ENCODE measurements at places on chromosomes 16 and 17. TPM values are rescaled to one million over a fixed set of nuclear protein-coding genes. Genes with fewer than 3 reads are reported as not detected.

CA5A gene
- total RNA-seq, result not detected

- no peak for DNase-seq
Observed at GRCh38 chr17:8839410-8839935, 28.0 kb downstream of the PIK3R6 start.

ZNF205 gene
- 5.0 TPM for total RNA-seq

C17orf113 gene
- not detected for total RNA-seq

GRCh38 chr16:55565086-55565485 is 1.4 kb upstream of the CAPNS2 start:
- DNase-seq, result no peak

DNA sequence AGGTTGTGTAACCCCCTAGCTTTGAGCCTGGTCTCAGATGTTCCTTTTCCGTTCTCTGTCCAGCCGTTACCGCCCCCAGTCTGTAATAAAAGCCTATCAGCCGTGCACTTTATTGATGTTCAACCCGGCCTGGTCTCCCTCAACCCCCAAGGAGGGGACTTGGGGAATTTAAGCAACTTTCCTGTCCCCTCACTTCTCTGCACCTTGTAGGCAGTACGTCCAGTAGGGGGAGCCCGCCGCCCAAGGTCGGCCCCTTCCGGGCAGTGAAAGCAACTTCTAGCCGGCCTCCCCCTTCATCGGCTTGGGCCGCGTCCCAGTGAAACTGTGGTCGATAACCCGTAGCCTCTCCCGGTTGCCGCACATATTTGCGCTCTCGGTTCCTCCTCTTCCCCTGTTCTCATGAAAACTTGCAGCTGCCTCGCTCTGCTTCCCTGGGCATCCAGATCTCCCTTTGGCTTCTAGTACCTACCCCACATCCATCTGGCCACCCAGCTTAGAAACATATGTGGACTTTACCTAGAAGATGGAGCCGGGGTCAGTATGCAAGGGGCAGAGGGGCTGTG is 7.9 kb downstream of the PNPO start:
- peak; percentile 84 for DNase-seq

- no peak for DNase-seq
Observed at GRCh38 chr16:5041600-5042133, 7.9 kb upstream of the NAGPA start.

DNA sequence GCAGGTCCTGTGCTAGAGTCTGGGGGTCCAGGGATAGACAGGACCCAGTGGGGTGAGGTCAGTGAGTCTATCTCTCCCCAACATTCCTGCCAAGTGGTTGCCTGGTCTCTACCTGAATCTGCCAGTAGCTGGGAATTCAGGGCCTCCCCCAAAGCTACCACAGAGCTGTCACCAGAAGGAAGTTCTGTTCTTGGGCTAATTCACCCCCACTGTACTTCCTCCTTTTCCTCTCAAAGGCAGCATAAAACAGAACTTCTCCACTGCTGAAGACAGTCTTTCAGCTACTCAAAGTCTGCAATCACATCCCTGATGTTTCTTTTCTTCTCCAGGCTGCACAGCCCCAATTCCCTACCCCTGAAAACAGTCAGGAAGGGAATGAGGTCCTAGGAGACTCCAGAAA is 8.7 kb downstream of the CAMTA2 start:
- no peak for DNase-seq

- no peak for DNase-seq
Observed at GRCh38 chr17:2092253-2092652, 37.4 kb downstream of the HIC1 start.

- no peak for DNase-seq
Observed at GRCh38 chr17:29867643-29868181, 62.3 kb downstream of the SSH2 start.

DNA sequence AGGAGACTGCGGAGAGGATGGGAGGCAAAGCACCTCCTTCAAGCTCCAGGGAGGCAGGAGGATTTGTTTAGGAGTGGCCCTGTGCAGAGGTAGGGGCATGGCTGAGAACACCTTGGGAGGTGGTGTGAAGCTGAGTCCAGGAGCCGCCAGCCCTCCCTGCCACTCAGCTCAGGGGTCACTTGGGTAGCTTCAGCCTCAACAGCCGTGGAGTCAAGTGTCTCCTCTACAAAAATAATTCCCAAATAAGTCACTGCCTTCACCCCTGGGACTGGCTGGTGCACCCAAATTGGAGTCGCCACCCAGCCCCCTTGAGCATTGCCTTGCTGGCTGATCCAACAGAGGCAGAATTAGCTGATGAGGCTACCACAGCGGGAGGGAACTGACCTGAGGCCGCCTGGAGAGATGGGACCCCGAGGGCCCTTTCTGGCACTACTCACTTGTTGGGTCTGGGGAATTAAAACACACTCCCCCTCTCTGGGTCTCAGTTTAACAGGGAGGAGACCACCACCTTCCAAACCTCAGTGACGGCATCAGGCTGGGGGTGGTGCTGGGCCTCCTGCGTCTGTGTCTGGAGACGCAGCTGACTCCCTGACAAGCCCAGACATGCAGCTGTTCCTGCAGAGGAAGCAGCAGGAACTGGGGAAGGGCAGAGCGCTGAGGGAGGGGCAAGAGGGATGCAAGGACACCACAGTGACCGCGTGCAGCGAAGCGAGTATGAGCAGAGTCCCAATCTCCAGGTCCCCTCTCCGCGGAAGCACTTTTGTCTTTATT is 87.9 kb upstream of the TOB1 start:
- no peak for DNase-seq

DNA sequence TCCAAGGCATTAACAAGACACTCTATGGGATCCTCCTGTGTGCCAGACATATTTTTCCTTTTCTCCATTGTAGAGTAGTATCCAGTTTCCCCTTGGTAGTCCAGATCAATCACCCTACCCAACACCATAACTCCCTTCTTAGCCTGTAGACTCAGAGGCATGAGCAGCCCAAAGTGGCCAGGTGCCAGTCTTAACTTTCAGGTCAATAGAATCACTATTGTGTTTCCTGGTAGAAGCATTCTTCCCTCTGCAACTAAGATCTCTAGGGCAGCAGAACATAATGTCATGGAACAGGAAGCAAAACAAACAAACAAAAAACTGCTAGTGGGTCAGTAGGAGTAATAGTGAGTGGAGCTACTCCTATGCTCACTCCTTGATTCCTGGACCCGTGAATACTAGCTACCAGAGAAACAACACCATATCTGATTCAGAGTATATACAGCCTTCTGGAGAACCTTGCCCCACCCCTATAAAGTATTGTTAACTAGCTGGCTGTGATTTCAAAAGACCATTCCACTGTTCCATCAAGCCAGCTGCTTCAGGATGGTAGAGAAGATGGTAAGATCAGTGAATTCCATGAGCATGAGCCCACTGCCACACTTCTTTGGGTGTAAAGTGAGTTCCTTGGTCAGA is 11.2 kb upstream of the CLEC19A start:
- DNase-seq, result no peak

- DNase-seq, result no peak
Observed at GRCh38 chr17:57707892-57708291, 37.2 kb downstream of the CCDC182 start.

DNA sequence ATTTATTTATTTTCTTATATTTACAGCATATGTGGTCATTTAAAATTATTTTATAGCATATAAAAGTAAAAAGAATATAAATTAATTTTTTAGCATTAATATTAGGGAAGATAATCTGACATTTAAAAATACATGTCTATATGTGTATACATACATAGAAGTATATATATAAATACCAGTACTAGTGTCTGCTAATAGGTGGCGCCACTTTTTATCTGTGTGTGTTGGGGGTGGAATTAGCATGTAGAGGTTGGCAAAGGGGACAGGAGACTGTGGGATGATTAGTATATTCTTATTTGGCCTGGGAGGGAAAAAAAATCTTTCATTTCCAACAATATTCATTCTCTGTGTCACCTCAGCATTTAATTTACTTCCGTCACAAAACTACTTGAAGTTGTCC is 359.1 kb downstream of the WWOX start:
- no peak for DNase-seq

- DNase-seq, result no peak
Observed at GRCh38 chr16:86335266-86336172, 174.8 kb upstream of the FOXF1 start.

CBFA2T3 gene
- 8.7 TPM for total RNA-seq

GRCh38 chr16:86732621-86733295 is 154.4 kb downstream of the FOXL1 start:
- DNase-seq, result no peak

- DNase-seq, result no peak
Observed at GRCh38 chr17:79223953-79224352, 149.3 kb downstream of the ENGASE start.

- DNase-seq, result peak; percentile 80
Observed at GRCh38 chr17:49223517-49224197, 6.9 kb downstream of the PHOSPHO1 start.

CACNG5 gene
- not detected for total RNA-seq

DNA sequence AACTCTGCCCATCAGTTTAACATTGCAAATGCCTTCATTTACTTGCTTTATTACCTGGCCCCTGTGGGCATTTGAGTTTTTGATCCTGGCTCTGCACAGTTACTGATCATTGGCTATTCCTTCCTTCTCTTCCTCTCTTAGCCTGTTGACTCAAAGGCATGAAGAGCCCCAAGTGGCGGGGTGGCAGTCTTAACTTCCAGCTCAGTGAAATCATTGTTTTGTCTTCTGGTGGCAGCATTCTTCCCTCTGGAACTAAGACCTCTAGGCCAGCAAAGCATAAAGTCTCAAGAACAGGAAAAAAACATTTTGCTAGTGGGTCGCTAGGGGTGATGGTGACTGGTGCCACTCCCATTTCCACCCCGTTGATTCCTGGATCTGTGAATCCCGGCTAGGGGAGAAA is 52.3 kb upstream of the MRTFB start:
- DNase-seq, result no peak

DNA sequence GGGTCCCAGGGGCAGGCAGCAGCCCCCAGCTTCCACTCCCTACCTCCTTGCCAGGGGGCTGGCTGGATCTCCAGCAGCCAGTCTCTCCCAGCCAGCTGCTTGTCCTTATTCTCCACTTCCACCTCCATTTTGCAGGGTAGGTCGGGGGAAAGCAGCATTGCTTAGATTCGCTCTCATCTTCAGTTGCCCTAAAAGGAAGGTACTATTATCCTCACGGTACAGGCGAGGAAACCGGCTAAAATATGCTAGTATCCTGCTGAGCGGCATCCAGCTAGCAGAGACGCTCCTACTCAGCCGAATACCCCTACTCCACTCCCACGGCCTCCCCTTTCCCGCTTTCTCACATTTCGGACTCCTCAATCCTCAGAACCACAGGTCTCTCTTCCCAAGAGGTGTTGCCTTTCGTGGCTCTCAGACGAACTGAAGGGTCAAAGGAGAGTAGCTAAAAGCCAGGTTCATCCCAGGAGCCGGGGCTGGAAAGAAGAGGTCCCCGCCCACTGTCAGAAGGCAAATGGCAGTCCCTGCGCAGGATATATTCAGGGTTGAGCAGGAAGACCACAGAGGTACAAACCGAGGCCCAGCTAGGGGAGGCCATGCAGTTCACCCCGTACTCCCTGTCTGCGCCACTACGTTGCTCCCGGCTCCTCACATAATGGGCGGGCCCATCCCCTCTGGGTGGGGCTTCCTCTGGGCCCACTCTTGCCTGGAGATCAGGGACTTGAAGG is 1.7 kb upstream of the RAB11FIP4 start:
- no peak for DNase-seq

GRCh38 chr17:41054025-41054424 is 1.0 kb downstream of the KRTAP2-2 start:
- no peak for DNase-seq

GRCh38 chr16:46826631-46827030 is 4.3 kb downstream of the C16orf87 start:
- no peak for DNase-seq

GRCh38 chr17:61583242-61583641 is 7.8 kb downstream of the NACA2 start:
- DNase-seq, result no peak

DNA sequence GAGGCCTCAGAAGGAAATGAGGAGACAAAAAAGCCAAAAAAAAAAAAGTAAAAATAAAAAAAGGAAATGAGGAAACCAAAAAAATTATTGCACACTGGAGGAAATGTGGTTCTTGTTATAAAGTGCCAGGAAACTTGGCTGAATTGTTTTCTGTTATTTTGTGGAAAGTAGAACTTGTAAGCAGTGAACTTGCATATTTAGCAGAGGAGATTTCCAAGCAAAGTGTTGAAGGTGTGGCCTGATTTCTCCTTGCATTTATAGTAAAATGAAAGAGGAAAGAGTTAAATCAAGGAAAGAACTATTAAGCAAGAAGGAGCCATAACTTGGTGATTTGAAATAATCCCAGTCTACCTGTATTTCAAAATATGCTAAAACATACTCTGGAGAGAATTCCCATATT is 34.1 kb upstream of the CPPED1 start:
- DNase-seq, result no peak

DNA sequence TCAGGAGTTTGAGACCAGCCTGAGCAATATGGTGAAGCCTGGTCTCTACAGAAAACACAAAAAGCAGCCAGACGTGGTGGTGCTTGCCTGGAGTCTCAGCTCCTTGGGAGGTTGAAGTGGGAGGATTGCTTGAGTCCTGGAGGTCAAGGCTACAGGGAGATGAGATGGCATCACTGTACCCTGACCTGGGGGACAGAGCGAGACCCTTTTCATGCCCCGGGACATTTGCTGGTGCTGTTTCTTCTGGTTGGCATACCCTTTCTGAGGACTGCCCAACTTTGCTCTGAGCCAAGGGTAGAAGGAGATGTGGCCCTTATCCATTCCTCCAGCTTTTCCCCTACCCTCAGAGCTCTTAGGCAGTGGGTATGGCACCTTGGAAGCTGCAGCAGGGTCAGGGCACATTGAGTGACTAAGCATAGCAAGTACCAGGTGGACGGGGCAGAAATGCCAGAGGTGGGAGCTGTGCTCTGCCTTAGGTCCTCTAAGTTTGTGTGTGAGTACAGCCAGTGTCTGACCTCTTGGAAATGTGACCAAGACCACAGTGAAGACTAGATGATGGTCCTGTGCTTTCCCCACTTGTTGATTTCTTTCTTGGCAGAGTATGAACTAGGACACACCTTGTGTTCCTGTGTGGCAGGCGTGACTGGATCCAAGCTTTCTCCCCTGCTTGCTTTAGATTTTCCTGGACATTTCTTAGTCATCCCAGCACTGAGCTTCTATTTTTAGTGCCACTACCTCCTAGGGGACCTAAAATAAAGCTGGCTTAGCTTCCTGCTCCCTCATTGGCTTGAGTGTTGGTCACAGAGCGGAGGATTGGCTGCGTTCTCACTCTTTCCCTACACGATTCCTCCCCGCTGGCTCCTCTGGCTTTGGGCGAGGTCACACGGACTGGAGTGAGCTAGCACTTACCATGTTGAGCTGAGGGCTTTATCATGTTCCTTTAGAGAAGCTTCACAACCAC is 9.9 kb upstream of the EDC4 start:
- DNase-seq, result no peak

All from Peyer's patch (tissue), 4 donors.